ENCODE measurements at places on chromosomes 4 and X.

DNA sequence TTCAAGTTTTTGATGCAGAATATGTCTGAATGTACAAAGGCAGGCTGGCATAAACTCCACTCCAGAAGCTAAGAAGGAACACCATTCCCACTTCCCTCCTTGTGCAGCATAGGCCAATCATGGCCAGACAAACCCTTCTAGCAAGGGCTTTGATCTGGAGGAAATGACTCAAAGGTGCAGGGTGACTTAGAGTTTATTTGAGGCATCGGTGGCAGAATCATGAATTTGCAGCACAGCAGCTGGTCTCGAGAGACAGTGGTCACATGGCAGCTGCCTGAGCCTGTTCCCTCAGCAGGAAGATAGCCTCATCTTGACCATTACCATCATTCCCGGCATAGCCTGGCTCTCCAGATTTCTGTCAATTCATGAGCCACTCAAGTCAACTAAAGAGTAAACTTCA lies 154.5 kb downstream of the ATP10D start:
- no peak for DNase-seq

DNA sequence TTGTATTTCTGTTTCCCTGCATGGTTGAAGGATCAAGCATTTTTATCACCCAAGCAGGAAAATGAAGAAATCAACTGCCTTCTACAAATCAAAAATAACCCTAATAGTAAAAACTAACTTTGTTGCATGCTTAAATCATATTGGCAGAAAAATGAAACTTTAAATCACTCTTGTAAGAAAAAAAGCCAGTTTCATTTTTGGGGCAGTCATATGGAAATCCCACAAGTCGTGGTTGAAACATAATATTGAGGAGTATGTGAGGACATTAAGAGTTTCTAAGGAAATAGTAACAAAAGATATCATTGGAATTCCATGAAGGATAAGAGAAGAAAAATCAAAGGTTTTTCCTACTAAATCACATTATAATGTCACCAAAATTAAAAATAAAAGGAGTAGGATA lies 8.4 kb downstream of the TEC start:
- no peak for DNase-seq

GRCh38 chrX:19392703-19393102 lies 49.0 kb downstream of the PDHA1 start:
- no peak for DNase-seq

GRCh38 chr4:1340181-1340747 lies 6.7 kb upstream of the UVSSA start:
- no peak for DNase-seq

DNA sequence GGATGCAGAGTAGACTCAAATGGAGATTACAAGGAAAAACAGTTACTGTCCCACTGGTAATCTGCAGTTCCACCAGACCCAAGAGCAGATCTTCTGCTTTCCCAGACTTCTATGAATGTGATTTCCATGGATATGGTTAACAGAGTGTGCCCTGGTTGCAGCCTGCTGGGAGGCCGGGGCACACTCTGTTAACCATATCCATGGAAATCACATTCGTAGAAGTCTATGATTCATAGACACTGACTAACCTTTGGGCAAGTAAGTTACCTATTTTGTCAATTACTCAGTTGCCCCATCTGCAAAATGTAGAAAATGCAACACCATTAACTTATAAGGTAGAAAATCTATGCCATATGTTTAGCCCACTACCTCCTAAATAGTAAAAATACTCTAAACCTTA lies 443.1 kb upstream of the PITX2 start:
- DNase-seq = no peak

DNA sequence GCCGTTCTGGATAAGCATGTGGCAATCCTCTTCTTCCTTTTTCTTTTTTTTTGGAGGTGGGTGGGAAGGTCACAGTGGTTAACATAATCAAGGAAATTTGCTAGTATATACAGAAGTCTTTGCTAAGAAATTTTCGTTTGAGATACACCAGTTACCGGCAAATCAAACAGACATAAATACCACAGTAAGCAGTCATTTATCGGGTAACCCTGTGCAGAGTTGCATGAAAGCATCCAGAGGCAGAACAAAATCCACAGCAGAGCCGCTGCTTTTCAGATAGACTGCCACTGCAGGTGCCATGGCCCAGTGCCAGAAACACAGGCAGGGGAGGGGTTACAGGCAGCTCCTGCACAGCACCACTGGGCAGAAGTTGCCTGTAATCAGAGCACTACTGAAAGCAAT lies 179.1 kb upstream of the MAB21L2 start:
- peak; percentile 42 for DNase-seq

DNA sequence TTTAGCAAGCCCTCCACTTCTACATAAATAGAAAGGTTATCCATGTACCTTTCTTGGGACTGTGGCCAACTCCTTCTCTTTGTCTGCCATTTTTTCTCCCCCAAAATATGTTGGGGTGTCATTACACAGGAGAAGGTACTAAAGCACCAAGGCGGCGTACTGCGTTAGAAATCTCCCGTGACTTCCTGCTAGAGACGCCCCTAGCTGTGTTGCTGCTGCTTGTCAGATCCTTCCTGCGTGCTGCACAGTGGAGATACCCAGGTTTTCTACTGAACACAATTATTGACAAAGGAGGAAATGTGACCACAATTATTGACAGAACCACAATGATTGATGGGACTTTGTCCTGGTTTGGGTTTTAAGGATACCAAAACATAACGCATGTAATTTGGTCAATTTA lies 97.7 kb downstream of the EFHC2 start:
- DNase-seq = no peak

GRCh38 chrX:3263681-3264126 lies 82.7 kb downstream of the MXRA5 start:
- DNase-seq = no peak

GRCh38 chr4:91436556-91436955 lies 867.2 kb upstream of the GRID2 start:
- DNase-seq = no peak

Data from urothelium cell line (cell line).